ENCODE measurements at places on chromosomes 5 and 9.

DNA sequence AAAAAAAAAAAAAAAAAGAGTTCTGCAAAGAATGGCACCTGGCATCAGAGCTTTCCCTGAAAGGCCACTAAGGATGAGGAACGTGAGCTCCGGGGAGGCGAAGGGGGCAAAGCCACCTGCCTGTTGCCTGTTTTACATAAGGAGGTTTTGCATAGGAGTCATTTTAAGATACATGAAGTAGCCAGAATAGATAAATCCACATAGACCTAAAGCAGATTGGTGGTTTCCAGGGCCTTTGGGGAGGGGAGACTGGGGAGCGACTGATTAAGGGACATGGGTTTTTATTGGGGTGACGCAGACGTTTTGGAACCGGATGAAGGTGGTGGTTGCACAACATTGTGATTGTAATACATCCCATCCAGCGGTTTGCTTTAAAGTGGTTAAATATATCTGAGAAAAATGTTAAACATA, 7.1 kb downstream of the NEK6 start:
- DNase-seq, result peak; percentile 74

GRCh38 chr9:87840134-87840533, 42.5 kb upstream of the SPATA31E1 start:
- peak; percentile 98 for DNase-seq

- peak; percentile 70 for DNase-seq
Observed at GRCh38 chr5:95075111-95075510, 209.8 kb downstream of the MCTP1 start.

GRCh38 chr5:86463339-86463738, 154.4 kb upstream of the COX7C start:
- DNase-seq, result no peak

DNA sequence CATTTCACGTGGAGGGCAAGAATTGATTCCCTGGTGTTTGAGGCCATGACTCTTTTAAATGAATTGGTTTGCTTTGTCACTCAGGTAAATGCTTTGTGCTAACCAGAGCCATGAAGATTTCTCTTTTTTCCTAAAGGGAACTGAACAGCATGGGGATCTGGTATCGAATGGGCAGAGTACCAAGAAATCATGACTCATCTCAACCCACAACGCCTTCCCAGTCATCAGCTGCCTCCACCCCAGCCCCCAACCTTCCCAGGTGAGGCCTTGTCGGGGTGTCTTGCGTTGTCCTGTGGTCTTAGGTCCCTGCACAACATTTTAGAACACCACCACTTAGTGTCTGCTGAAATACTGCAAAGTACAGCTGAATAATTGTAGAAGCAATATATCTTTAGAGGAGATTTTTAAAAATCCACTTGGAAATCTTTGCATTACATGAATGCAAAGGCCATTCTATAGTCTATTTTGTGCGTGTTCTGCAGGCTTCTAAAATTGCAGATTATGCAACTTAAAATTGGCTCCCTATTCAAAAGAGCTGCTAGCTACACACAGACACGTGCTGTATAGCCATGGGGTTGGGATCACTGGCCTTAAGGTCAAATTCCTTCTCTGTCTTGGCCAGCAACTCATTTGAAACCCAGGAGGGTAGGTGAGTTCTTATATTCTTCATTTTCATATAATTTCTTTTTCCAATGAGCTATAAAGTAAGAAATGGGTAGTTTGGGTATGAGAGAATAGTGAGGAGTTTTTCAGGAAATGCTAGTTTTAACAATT, 69.0 kb downstream of the MVB12B start:
- DNase-seq, result peak; percentile 32

DNA sequence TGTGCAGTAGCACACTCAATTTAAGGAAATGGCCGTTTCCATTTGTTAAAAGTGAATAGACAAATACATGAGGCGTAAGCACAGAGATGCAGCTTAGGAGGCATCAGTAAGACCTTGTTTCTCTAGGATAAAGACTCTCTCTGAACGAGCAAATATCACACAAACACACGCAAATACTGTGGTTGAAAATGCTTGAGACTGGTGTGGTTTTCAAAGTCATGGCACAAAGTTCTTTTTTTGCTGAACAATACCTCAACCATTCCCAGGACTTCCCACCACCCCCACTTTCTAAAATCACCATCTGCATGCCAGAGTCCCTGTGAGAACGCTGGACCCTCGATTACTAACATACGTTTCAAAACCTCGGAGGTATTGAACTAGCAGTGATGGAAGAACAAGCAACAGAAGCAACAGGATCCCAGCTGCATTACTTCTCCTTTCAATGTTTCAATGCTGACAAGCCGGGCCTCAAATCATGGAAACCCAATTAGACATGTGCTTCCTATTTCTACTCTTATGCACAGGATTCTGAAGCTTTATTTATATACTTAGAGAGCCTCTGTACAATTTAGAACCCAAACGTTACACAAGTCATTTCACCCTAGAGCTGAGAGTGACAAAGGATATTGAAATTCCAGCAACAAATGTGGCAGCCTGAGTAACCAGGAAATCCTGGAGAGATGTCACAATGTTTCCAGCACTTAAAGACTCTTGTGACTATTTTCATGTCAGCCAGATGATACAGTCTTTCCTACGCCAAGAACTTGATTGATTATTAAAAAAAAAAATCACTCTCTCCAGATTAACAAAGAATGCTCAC, 63.9 kb downstream of the CDC14B start:
- DNase-seq, result peak; percentile 75

DNA sequence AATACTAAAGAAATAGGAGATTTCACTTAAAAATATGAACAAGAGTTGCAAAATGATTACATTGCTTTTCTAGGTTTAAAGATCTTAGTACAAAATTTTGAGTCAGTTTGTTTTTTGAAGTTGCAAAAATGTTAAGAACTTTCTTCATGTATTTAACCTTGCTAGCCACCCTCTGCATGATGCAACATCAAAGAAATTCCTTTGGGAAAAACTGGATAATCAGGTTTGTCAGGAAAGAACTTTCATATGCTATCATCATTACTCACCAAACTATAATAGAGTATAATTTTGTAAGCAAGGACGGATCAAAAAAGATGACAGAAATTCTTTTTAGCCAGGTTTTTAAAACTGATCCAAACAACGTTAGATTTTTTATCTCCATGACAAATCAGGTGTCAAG, 116.9 kb upstream of the MRPS30 start:
- no peak for DNase-seq

- no peak for DNase-seq
Observed at GRCh38 chr5:122965111-122965510, 71.4 kb downstream of the PPIC start.

DNA sequence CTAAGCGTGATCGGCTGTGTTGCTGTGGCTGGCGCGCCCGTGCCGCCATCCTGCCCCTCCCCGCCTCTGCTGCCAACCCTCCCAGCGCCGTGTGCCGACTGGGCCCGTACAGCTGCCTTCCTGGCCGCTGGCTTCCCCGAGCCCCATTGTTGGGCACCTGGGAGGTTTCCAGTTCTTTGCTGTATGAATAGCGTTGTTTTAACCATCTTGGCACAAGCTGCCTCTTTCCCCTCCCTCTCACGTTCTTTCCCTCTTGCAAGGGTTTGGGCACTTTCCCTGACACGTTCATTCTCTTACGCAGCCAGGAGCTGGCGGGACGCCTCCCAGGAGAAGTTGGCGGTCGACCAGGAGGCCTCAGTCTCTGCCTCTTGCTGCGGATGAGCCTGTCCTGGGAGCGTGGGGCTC, 43.1 kb upstream of the RXRA start:
- no peak for DNase-seq

DNA sequence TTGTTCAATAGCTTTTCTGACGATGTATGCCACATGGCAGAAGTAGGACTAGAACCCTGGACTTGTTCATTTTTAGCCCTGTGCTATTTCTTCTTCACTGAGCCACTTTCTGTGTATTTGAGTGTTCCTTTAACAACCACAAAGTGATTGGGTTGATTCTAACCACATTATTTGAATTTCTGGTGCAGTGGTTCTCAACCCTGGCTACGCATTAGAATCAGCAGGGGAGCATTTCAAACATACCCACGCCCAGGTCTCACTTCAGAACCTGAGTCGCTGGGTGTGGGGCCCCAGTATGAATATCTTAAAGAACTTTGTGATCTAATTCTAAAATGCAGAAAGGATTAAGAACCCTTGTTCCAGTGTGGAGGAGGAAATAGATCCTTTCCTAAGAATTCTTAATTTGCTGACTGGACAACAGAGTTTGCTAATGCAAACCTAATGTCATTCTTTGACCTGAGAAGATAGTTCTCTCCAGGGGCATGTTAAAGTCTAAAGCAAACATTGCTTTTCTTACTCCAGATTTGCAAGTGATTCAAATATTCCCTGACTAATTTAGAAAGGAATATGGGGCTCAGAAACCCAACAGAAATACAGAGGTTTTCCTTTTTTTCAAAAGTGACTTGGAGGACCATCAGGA, 75.4 kb upstream of the GDNF start:
- DNase-seq, result no peak

DNA sequence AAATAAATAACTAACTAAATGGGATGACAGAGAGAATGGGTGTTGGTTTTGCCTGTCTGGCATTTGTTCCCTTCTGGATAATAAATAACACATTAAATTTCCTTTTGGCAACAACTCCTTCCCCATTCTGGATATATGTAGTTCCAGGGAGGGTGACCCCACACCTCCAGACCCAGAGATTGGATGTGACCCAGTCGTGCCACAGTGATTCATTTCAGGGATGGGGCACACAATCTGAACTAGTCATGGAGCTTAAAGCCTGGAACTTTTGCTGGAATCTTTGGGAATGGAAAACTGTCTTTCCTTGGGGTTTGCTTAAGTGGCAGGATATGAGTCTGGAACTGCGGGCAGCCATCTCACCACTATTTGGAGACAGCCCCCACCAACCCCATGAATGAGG, 11.3 kb downstream of the KLF9 start:
- DNase-seq, result no peak
